ENCODE measurements at places on chromosomes 6 and 20.

- DNase-seq, result peak; percentile 27
These were observed 74.5 kb upstream of the SRSF6 start for GRCh38 chr20:43383026-43383795.

DNA sequence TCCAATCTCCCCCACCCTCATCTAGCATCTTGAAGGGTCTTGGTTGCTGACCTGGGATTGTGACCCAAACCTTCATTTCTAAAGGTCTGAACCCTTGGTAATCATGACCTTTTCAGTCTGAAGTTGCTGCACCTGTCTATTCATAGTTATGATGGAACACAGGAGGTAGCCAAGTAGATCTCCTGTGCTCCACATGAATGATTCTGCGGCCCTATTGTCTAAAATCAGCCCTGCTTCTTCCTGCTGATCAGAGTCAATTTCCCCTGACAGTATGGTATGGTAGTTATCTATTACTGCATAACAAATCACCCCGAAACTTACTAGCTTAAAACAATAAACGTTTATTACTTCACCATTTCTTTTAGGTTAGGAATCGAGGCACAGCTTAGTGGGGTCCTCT, 9.0 kb downstream of the OR2B6 start:
- no peak for DNase-seq

GRCh38 chr6:37051138-37052026, 45.9 kb downstream of the FGD2 start:
- peak; percentile 76 for DNase-seq

- DNase-seq, result peak; percentile 92
These were observed at the start of gene LY6G5C for GRCh38 chr6:31680226-31681134. Gene LY6G5C, minus strand, starts transcription at chr6:31681067. Its CDS starts 694 bp downstream, at chr6:31680373.

- no peak for DNase-seq
These were observed 36.9 kb downstream of the APCDD1L start for GRCh38 chr20:58478141-58478805.

- DNase-seq, result no peak
These were observed 195.7 kb downstream of the CENPW start for GRCh38 chr6:126535595-126535994.

DNA sequence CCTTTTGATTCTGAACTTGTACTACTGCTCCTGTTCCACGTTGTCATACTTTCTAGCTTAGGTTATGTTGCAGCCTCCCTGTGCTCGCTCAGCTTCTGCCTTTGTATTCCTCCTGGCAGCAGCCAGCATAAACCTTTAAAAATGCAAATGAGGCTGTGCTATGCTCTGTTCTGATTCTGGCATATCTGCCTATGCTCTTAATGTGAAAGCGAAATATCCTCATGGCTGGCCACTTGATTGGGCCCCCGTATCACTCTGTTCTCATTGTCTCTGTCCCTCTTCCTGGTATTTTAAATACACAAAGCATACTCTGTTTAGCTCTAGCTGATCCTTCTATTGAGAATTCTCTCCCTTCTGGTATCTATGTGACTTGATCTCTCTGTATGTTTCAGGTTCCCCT, 139.0 kb downstream of the JARID2 start:
- no peak for DNase-seq

- DNase-seq, result no peak
These were observed 260.7 kb upstream of the PLCB4 start for GRCh38 chr20:8808202-8808535.

DNA sequence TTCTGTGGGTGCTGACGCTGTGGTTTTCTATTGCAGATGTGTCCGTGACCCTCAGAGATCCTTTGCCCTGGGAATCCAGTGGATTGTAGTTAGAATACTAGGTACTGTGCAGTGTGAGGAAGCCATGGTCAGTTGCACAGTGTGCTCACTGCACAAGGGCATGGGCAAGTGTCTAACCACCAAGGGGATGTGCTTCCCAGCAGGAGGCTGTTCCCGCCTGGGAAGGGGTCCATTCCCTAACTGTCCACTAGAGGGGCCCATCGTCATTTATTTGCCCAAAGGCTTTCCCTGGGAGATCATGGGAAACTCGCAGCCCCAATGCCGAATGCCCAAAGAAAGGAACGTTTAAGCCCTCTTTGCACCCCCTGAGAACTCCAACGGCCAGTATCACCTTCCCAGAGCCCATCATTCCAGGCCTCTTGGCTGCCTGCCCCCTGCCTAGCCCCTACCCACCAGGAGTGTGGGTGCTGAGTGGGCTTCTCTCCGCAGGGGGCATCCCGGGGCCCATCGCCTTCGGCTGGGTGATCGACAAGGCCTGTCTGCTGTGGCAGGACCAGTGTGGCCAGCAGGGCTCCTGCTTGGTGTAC, 26.2 kb downstream of the SLCO4A1 start:
- peak; percentile 79 for DNase-seq

DNA sequence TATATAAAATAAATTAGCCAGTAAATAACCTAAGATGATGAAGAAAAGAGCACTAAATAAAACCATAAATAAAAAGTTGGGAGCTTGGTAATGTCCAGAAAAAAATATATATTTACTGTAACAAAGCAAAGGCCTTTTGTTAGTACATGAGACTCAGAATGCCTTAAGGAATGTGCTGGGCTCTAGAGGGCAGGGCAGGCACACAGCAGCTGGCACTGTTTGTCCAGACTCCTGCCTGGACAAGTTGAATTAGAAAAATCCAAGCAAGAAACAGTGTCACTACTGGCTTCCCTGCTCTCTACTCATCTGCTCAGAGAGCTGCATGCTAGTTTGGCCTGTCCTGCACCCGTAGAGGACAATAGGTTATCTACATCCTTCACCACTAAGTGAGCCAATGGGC, 8.8 kb downstream of the DEFB129 start:
- peak; percentile 14 for DNase-seq

DNA sequence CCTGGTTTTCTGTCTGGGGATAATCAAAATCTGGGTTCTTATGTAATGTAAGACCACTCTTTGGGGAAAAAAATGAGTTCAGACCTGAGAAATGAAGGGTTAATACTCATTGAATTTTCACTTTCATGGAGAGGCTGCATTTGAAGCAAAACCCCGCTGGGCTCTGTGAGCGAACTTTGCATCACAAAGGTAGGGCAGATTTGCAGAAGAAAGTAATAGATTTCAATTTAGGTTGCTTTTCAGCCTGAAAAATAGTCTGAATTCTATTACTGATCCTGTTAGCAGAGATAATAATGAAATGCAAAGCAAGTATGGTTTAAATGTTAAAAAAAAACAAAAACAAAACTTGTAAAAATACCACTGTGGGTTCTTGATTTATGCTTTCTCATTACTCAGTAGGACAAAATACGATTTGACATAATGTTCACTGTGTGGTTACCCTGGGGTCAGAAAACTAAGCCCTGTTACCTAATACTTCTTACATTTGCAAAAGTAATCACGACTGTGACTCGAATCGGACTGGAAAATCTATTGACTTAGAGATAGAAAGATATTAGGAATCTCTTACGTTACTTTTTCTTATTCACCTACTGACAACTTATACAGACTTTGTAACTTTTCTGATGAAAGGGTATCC, 72.2 kb downstream of the UST start:
- peak; percentile 85 for DNase-seq

DNA sequence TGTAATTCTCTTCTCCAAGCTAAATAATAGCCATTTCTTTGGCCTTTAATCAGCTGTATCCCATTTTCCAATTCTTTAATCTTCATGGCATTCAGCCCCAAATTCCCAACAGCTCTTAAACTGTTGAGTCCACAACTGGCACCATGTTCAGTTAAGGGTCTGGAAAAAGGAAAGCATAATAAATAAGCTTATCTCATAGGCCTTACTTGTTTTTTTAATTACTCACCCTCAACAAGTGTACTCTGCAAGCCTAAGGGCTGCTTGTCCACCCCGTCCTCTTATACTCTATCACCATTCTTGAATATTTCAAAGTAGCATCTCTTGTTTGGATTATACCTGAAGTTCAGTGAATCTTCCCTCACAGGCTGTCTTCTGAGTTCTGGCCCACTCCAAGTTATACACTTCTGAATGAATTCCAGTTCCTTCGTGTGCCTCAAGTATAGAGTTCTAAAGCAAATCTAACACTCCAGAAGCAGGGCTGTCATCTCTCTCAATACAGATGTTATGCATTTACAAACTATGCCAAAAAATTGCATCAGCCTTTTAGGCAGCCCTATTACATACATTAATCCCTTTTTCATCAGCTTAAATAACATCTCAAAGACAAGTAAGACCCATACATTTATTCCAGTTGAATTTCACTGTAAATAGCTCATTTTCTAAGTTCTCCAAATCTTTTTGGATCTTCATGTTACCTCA, 98.7 kb downstream of the COL21A1 start:
- DNase-seq, result peak; percentile 11

GRCh38 chr6:13677878-13678254, 33.8 kb downstream of the RANBP9 start:
- peak; percentile 60 for DNase-seq

GRCh38 chr20:20251836-20252235, 116.1 kb upstream of the INSM1 start:
- no peak for DNase-seq

- no peak for DNase-seq
These were observed 706 bp upstream of the NANP start for GRCh38 chr20:25624500-25624939.

- no peak for DNase-seq
These were observed 28.9 kb upstream of the CD83 start for GRCh38 chr6:14088600-14089192.

DNA sequence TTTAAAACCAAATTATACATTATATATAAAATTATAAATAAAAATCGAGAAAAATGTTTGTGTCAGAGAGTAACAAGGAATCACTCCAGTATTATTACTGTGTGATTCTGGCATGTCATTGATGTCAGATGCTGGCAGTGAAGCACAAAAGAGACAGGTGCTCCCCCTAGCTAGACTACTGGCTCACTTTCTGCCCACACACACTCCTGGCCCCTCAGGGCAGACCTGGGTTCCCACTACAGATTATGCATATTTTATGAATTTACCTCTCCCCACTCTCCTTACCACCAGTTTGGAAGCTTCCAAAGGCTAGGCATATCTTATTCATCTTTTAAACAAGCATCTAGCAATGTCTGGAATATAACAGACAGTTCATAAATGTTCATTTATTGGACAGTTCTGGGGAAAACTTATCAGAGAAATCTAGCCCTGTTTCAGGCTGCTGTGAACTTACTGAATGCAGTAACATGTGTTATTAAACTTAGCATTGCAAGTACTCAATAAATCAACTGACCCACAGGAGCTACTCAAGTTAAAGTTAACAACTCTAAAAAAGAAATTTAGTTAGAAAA, 12.8 kb downstream of the SNX3 start:
- DNase-seq, result peak; percentile 54

GRCh38 chr20:57417051-57417689, 26.0 kb downstream of the RBM38 start:
- no peak for DNase-seq

DNA sequence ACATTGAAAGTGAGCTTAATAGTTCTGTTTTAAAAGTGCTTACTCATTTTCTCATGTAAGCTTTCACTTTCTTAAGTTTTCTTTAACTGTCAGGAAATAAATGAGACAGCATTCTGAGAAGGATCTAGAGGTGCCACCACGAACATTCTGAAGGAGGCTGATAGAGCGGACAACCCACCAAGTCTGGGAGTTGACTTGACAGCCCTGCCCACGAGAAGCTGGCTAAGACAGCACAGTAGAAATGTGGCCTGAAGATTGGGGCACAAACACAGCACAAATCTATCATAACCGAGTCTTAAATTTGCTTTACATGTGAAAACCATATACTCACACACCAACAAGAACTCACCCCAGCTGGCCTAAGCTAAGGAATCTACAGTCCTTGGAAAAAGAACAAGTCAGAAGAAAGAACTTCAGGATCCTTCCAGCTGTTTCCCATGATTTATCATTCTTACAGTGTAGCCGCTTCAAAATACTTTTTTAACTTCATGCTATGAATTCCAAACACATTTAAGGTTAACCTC, 144.2 kb upstream of the TNFAIP3 start:
- no peak for DNase-seq

DNA sequence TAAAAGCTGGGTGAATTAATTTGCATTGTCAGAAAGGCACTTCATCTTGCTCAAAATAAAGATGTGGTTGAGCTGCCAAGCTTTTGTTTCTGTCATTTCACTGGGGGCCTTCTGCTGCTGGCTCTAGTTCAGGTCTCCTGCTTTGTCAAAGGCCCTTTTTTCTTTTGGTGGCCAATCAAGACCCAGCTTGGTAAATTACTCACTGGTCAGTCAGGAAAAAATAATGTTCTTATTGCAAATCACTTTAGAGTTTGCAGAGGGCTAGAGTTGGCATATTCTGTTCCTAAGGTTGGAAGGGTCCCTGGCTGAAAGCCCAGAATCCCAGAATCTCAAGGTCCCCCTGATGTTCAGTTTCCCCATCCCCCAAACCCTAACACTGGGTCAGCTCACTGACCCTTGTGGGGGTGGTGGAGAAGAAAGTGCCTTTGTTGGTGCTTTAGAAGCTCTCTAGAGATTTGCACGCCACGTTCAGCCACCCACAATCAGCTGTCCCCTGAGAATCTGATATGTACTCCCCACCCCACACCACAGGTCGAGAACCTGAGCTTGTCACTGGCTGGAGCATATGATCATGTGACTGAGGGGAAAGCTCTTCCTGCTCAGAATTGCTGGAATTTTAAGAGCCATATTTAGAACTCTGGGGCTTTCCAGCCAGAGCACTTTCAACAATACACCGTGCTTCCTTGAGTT, 21.7 kb upstream of the BNIP5 start:
- DNase-seq, result peak; percentile 21

GRCh38 chr20:1430004-1430451, 36.6 kb downstream of the NSFL1C start:
- peak; percentile 94 for DNase-seq

GRCh38 chr20:48238781-48239180, 453.5 kb upstream of the SULF2 start:
- peak; percentile 19 for DNase-seq

DNA sequence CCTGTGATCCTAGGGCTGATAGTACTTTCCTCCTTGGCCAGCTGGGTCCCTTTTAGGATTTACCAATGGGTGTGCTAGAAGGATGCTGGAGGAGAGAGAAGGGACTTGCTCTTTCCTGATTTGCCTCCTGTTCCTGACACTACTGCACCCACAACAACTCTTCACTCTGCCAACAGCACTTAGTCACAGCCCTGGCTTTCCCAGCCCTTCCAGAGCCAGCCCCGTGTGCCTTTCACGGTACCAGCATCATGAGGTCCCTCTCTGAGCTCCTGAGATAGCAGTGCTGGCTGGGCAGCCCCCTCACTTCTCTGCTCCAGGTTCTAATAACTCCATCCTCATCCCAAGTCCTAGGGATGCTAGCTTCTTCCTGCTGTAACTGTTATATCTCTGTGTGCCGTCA, 80.9 kb downstream of the DNAH8 start:
- DNase-seq, result no peak

DNA sequence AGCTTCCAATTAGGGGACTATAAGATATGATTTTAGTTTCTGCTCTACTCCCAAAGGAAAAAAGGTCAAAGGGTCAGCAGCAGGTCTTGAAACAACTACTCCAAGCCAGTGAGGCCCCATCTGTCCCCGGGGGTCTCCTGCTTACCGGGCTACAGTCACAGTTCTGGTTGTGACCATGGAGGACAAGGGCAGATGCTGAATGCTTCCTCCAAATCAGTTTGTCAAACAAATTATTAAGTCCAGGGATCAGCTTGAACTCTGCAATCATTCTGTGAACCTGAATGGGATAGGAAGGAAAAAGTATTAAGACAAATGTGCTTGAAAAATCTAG, 60.2 kb downstream of the MYH7B start:
- no peak for DNase-seq
